KBM-7 (cell line): ENCODE measurements at places on chromosomes 5 and 9.
A peak's percentile ranks its signal among the peaks of the same experiment; 100 is the strongest.

DNA sequence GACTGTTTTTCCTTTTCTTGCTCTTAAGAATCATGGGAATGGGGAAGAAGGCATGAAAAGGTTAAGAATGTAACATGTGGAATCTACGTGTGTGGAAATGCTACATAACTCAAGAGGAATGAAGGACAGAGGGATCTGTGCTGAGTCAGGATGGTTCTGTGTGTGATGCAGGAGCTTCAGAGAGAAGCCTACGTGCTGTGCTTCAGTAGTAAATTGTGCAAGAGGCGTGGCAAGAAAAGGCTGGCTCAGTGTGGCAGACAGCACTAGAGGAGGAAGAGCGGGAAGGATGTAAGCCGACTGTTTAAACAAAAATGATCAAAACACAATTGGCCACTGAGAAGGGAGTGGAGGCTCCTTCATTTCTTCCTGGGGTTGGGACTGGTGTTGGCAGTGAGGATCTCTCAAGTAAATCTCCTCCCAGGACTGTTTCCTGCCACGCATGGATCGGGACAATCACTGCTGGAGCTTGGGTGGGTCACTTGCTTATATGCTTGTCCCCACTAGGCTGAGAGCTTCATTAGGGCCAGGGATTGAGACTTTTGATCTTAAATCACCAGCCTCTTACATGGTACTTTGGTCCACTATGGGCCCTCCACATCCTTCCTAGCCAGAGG is 59.4 kb upstream of the BASP1 start:
- DNase-seq = no peak

- peak; percentile 51 for DNase-seq
Measured at GRCh38 chr9:14214065-14214684, 99.8 kb downstream of the NFIB start.

- no peak for DNase-seq
Measured at GRCh38 chr5:141519605-141520565, 31.0 kb downstream of the PCDHGC5 start.

DNA sequence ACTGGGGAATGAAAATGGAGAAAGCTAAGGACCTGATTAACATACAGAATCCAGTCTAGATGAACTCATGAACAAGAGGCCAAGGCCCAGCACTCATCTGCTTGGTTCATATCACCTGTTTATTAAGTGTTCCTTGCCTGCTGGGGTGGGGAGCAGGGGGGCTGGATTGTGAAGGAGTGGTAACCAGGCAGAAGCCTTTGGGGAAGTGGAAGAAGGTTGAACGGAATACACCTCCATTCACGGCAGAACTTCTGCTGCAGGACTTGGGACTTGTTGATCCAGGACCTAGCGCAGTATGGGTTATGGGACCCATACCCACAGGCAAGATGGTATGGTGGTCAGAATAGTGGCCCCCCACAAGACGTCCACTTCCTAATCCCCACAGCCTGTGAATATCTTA is 8.8 kb upstream of the SEPTIN8 start:
- DNase-seq = no peak

GRCh38 chr5:119088438-119088837 is 17.6 kb downstream of the DMXL1 start:
- DNase-seq = no peak

- peak; percentile 100 for DNase-seq
Measured at GRCh38 chr9:34989003-34989945, at the start of gene DNAJB5. Gene DNAJB5, plus strand, starts transcription at chr9:34989745. Its CDS starts 886 bp downstream, at chr9:34990631.

- DNase-seq = no peak
Measured at GRCh38 chr9:105346273-105346672, 101.6 kb upstream of the FSD1L start.

- DNase-seq = no peak
Measured at GRCh38 chr9:82791692-82792091, 271.2 kb downstream of the RASEF start.

- DNase-seq = no peak
Measured at GRCh38 chr9:136117916-136118319, 757 bp downstream of the TMEM250 start.

GRCh38 chr9:27528076-27528885 is 1.3 kb downstream of the MOB3B start:
- DNase-seq = peak; percentile 71

- no peak for DNase-seq
Measured at GRCh38 chr9:102044133-102044532, 305.7 kb upstream of the GRIN3A start.

GRCh38 chr5:122707796-122708195 is 67.1 kb upstream of the SNX2 start:
- DNase-seq = no peak

- DNase-seq = no peak
Measured at GRCh38 chr5:172441262-172441751, 13.0 kb downstream of the SH3PXD2B start.

- DNase-seq = no peak
Measured at GRCh38 chr9:26142631-26143030, 464.4 kb upstream of the TUSC1 start.

DNA sequence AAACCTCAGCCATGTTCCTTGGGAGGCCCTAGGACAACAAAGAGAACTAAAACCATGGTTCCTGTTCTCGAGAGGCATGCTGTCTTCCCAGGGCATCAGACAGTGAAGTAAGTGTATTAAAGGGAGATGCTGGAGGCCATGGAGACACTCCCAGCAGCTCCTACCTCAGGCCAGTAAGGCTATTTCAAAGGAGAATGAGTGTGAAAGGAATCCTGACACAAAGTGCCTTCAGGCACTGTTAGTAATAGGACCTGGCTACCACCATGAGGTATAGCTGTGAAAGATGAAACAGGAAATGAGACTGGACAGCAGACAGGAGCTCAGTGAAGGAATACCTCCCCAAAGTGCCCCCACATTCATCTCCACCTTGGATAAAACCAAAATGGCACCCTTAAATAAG is 71.0 kb downstream of the FANCC start:
- no peak for DNase-seq

GRCh38 chr5:73256462-73256861 is 83.5 kb downstream of the TMEM174 start:
- DNase-seq = no peak

DNA sequence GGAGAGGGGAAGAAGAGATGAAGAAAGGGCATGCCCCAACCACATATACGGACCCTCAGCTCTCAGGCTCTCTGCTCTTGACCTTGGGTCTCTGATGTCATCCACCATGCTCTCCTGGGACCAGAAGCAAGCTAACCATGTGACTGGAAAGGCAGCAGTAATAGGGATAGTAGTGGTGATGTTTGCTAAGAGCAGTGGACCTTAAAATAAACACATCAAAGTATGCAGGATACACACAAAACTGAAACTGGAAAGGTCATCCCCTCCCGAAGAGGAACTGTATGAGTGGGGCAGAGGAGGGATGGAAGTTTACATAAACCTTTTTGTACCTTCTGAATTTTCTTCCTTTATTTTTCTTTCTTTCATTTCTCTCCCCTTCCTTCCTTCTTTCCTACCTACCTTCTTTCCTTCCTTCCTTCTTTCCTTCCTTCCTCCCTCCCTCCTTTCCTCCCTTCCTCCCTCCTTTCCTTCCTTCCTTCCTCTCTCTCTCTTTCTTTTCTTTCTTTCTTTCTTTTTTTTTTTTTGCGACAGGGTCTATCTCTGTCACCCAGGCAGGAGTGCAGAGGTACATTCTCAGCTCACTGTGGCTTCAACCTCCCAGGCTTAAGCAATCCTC is 8.1 kb upstream of the PTPN3 start:
- no peak for DNase-seq

DNA sequence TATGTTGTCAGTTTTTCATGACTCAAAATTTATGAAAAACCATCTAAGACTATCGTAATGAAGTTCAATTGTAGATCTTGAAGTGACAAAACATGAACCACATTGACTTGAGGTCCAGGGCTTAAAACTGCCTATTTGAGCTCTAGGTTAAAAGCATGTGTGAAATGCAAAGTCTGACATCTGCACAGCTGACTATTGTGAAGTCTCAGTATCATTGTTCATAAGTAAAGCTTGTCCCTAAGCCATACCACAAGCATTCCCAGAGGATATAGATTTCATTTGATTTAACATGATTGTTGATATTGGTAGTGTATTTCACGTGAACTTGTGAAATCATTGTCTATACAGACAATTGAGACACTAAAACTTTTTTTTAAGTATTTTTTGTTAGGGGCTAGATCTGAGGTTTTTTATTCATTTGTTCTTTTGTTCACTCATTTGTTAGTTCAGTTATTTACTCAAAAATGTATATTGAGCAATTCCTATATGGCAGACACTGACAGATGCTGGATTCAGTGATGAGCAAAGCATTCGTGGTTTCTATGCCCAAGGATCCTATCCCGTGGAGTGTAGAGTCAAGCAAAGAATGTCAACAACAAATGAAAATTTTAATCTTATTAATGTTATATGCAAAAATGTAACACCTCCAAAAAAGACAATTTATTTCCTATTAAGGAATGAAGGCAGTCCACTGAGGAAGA is 485.2 kb downstream of the RAB3C start:
- DNase-seq = no peak

DNA sequence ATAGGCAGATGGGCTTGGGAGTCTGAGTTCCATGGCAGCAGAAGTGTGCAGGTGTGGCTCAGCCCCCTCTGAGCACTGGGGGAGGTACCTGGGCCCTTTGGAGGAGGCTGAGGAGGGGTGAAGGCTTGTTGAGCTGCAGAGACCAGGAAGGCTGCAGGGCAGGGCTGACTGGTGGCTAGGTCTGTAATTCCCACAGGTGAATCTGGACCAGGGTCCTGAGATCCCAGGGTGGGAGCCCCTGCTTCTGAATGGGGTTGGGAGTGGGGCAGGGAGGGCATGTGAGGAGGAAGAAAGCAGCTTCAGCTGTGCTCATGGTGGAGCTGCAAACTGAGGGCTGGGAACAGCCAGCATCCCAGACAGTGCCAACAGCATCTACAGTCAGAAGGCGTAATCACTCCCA is 111.1 kb downstream of the CACNA1B start:
- DNase-seq = no peak

GRCh38 chr9:33818167-33818846 is 1.3 kb downstream of the UBE2R2 start:
- DNase-seq = peak; percentile 47

DNA sequence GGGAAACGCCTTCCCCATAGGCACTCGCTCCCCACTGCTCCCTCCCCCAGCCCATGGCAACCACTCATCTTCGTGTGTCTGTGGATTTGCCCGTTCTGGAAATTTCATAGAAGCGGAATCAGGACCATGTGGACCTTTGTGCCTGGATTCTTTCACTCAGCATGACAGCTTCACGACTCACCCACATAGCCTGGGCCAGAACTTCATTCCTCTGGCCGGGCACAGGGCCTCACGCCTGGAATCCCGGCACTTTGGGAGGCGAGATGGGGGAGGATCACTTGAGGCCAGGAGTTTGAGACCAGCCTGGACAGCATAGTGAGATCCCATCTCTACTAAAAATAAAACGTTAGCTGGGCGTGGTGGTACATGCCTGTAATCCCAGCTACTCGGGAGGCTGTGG is 12.1 kb upstream of the DIPK1B start:
- DNase-seq = no peak

GRCh38 chr5:7794311-7794710 is 56.6 kb downstream of the CFAP90 start:
- DNase-seq = no peak

GRCh38 chr5:154199671-154200220 is 9.2 kb downstream of the GALNT10 start:
- DNase-seq = no peak

GRCh38 chr5:166977911-166978422 is 1313.5 kb upstream of the WWC1 start:
- peak; percentile 16 for DNase-seq

DNA sequence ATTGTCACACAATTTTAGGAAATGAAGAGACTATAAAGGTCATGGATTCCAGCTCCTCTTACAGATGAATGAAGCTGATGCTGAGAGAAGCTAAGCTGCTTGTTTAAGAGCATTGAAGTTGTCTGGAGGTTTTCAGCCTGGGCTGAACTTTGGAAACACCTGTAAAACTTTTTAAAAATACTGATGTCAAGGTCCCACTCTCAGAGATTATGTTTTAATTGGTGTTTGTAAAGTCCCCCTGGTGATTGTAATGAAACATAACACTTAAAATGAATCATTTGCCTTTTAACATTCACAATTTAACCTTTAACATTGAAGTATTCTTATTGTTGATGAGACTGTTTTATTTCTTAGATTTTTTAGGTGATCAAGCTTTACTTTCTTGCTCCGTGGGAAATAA is 16.4 kb downstream of the RAD23B start:
- DNase-seq = no peak

GRCh38 chr9:6996061-6996854 is 238.5 kb downstream of the KDM4C start:
- DNase-seq = no peak

DNA sequence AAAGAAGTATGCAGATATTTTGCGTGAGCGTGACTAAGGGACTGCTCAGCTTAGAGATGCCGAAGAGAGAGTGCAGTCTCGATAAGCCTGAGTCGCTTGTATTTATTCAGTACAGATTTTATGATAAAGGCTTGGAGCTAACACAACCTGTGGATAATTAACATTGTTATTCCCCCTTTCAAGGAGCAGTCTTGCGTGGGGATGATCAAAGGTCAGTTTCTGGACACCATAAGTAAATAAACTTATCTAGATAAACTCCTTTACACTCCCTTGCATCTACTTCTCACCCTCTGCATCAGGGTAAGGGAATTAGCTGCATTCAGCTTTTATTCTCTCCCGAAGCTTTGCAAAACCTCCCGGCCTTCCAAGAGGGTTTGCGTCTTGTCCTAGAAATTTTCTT is 357.8 kb upstream of the ST8SIA4 start:
- no peak for DNase-seq

GRCh38 chr9:119114681-119115080 is 254.6 kb downstream of the BRINP1 start:
- DNase-seq = no peak

- no peak for DNase-seq
Measured at GRCh38 chr5:138910546-138911185, 35.5 kb upstream of the LRRTM2 start.

DNA sequence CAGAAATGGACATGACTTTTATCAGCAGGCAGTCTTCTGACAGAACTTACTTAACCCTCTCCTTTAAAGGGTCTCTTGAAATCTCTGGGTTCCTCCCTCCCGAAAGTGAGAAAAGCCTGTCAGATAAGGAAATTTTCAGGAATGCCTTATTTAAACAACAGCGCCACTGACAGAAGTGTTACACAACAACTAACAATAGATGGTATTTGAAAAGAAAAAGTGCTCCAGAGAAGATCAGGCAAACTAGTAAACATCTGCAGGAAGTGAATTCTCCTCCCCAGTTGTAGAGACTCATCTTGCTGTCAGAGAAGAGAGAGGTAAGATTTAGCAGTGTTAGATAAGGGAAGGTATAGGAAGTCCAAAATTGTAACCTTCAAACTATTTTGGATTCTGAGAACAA is 107.2 kb upstream of the NFIL3 start:
- no peak for DNase-seq

GRCh38 chr5:53368516-53368915 is 111.9 kb upstream of the FST start:
- DNase-seq = no peak

GRCh38 chr5:142507531-142508372 is 178.1 kb downstream of the FGF1 start:
- no peak for DNase-seq

DNA sequence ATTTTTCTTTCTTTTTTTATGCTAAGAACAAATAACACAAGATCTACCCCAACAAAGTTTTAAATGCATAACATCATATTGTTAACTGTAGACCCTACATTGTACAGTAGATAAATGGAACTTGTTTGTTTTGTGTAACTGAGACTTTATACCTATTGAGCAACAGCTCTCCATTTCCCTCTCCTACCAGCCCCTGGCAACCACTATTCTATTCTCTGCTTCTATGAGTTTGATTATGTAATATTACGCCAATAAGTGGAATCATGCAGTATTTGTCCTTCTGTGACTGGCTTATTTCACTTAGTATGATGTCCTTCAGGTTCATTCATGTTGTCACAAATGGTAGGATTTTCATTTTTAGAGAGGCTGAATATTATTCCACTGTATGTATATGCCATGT is 308.2 kb upstream of the PRR16 start:
- no peak for DNase-seq
